ENCODE measurements at places on chromosomes 12 and 14.

DNA sequence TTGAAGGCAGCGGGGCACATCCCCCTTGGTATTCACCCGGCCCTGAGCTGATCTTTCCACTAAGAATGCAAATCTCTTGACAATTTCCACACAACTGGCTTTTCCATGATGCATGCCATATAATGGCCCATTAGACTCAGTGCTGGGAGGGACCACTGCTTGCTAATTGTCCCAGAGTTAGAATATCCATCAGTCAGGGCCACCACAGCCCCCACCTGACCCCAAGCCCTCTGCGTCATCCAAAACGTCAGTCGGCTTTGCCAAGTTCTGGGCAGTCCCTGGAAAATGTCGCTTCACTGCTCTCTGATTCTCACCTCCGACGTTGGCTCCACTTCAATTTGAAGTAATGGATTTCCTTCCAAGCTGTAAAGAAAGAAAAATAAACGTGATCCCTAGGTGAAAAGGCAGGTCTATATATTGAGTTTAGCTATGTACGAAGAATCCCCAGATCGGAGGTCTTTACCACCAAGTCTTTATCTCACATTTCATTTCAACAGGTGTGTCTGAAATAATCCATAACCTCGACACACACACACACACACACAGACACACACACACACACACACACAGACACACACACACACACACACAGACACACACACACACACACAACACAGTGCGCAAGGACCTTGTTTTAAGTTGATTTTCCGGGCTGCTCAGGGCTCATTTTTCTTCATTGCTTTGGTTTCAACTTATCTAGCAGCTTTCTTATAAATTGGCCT, 165.5 kb upstream of the NOS1 start:
- DNase-seq = no peak

DNA sequence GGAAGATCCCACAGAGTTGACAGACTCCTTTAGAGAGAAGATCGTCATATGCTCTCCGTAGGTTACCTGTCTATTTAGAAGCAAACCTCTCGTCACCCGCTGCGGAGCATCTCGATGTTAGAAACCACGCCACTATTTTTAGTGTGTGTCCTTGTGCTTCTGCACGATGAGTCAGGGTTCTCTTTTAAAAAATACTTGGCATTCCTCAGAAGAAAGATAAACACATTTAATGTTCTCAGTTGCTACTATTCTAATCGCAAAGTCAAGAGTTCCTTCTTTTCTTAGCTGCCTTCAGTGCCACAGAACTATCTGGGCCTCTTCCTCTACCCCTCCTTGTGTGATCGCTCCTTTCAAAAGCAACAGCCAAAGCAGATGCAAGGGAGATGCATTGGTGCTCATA, 192.4 kb downstream of the PELI2 start:
- DNase-seq = no peak

GRCh38 chr12:132324841-132325732, 4.3 kb downstream of the GALNT9 start:
- DNase-seq = no peak

DNA sequence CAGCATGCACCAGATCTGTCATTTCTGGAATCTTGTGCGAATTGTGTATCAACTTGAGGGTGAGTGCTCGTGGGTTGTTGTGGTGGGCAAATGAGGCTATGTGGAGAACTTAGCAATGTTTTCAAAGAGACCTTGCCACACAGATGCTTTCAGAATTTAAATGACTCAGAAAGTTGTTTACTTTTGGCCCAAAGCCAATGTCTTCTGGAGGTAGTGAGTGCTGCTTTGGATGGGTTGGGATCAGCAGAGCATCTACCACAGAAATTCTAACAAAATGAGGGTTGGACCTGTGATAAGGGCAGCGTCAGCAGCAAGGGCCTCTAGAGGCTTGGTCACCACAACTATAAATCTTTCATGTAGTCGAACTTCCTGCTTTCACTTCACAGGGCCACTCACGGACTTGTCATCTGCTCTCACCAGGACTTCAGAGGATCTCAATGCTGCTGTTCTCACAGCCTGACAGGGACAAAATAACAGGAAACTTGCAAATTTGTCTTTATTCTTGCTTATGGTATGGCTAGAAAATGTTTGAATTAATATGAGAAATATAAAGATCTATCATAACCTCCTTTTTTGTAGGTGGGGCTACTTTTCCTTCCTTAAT, 111.4 kb downstream of the DACT1 start:
- peak; percentile 36 for DNase-seq

- no peak for DNase-seq
Observed at GRCh38 chr14:33951183-33951840, 438 bp upstream of the EGLN3 start.

DNA sequence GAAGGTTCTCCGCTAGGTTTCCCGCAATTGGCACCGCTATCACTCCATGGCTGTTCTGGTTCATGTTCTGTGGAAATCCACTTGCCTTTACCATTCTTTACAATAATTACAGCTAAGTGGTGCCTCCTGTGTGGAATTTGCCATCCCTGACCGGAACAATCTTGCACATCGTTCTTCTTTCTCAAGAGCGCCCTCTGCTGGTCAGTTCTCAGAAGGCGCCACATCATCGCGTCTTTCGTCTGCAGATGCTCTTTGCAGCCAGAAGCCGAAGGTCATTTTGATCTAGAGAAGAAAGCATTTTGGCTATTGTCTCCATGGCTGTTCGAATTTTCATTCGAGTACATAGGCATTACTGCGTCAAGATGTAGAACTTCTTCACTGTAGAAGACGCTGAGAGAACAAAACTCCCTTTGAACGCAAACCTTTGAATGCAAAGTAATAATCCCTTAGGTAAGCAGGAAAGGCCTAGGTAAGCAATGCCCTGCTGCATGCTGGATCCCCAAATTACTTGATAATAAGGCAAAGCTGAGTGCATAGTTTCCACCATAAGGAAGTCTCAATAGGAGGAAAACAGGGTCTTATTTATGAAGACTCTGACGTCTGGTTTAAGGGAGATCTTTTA, 10.1 kb upstream of the RTRAF start:
- DNase-seq = peak; percentile 78

DNA sequence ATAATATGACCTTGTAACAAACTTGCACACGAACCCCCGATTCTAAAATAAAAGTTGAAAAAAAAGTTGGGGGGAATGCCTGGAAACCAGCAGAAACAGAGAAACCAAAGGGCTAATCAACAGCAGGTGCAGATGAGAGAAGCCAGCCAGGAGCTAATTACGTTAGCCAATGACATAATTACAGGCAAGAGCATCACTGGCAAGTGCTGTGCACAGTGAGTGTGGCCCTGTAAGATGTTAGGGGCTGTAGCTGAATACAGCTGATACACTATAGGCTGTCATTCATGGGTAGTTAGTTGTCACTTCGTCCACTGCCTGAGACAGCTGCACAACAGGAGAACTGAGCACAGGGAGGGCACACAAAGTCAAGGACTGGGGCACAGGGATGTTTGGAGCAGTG, 7.3 kb upstream of the FGF23 start:
- peak; percentile 93 for DNase-seq

DNA sequence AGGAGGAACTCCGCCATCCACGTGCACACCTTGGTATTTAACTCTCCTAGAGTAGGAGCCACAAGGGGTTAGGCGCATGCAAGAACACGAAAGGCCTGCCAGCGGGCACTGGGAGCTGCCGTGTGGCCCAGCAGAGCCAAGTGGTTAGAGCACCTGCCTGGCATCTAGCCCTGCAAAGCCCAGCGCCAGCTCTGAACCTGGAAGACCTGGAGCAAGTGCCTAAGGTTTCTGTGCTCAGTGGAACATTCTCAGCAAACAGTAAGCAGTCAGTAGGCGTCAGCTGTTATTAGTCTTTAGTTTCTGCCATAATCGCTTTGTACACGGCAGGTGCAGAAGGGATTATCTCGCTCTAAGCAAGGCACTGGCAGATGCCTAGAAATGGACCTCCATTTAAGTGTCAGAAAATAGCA, 55.4 kb downstream of the SETD3 start:
- DNase-seq = peak; percentile 29

GRCh38 chr12:47949441-47950341, 13.7 kb upstream of the TMEM106C start:
- peak; percentile 53 for DNase-seq

DNA sequence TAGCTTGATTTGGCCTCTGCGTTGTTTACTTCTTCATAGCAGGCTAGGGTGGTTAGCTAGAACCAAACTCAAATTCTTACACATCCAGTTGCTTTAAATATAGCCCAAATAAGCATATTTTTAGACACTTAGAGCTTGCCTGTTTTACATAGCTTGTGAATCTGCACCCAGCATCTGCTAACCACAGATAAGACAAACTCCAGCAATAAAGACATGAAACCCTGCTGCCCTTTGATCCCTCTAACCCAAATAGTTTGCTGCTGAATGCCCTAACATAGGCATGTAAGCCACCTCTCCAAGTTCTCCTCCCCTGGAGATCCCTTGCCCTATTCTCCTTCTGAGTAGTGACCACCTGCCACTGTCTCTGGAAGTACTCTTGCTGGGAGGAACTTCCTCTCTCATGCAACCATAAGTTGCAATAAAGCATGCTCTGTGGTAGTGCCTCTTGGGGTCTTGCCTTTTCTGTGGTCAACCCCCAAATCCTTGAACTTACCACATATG, 185.6 kb downstream of the TMEM117 start:
- DNase-seq = no peak

Measured in NCI-H1105 treated with DMSO at 0.1 percent for 48 hours (cell line).